ENCODE measurements at places on chromosomes 16 and 17.

GRCh38 chr16:3992297-3993051, 112.0 kb upstream of the CREBBP start:
- DNase-seq = no peak

GRCh38 chr17:45146592-45146889, 1.7 kb upstream of the HEXIM1 start:
- DNase-seq = no peak

GRCh38 chr16:73614131-73614530, 566.2 kb upstream of the ZFHX3 start:
- no peak for DNase-seq

- no peak for DNase-seq
These were observed 21.0 kb downstream of the C16orf90 start for GRCh38 chr16:3474136-3474779.

GRCh38 chr17:49729069-49729468, 21.3 kb upstream of the SLC35B1 start:
- no peak for DNase-seq

DNA sequence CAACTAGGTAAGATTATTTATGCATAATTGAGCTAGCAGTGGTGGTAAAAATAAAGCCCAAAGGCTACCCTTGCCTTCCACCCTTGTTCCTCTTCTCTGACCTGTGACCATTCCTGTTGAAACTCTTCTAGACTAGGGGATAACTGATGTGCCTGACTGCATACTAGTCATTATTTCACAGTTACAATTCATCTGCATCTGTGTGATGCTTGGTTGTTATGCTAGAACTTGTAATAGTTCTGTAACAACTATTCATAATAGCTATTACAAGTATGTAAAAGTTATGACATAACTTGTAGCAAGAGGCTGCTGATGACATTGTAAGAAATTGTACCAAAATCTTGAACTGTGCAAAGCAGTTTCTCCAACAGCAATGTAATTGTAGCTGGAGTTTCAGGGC, 2.4 kb upstream of the VAC14 start:
- DNase-seq = no peak

GRCh38 chr17:46822388-46822921, 4.0 kb upstream of the WNT3 start:
- peak; percentile 32 for DNase-seq

DNA sequence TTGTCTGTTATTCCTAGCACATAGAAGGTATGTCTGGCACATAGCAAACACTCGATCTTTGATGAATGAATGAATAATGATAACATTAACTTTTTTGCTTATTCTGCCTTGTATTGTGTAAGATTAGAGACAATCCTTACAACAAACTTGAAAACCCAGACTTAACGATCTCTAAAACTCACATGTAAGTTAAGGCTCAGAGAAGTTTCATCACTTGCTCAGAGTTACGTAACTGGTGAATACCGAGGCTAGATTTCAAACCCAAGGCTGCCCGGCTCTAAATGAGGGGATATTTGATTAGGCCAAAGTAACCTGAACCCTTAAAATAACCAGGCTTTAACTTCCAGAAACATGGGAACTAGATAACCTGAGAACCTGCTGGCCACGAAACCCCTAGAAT, 22.3 kb downstream of the CAPNS2 start:
- no peak for DNase-seq

DNA sequence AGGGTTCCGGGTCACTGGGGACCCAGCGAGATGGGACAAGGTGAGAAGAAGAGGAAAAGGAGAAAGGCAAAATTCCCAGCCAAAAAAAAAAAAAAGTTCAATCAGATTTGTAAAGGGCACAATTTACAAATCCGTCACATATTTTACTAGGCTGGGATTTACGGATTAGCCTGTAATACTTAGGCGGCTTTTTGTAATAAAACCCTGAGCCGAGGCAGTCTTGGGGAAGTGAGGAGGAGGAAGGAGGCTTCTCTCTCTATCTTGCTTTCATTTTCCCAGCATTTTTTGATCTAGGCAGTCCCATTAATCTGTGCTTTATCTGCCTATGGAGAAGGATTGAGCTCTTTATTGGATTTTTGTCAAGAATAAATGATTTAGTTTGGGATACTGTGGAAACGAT, 130.6 kb upstream of the SDK2 start:
- no peak for DNase-seq

GRCh38 chr17:37813751-37814150, 68.9 kb upstream of the HNF1B start:
- no peak for DNase-seq

GRCh38 chr17:5832886-5833285, 237.3 kb upstream of the WSCD1 start:
- no peak for DNase-seq

DNA sequence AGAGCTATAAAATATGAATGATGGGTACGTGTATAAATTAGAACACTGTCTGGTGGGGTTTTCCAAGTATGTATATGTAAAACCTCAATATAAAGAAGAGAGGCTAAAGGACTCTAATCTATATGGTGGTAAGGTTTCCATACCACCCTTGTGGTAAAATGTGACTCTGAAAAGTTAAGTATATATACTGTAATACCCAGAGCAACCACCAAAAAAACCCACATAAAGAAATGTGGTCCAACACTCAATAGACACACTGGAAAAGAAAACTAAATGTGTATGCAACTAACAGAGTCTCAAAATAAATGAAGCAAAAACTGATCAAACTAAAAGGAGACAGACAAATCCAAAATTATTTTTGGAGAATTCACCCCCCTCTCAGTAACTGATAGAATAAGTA, 72.2 kb downstream of the XPO6 start:
- no peak for DNase-seq

DNA sequence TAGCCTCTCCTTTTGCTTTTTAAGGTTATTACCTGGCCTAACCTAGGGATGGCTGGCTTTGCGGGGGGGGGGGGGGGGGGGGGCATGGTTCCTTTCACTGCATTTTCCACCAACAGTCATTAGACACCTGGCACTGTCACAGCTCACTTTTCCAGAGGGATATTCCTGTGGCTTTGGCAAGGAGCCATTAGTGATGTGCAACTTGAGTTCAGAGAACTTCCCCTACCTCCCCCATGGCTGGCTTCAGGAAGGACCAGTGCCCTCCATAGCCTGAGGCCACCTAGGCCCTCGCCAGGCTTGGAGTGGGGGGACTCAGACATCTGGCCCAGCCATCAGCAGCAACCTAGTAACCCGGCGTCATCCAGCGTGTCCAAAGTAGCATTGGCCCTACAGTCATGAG, 234.6 kb downstream of the CPPED1 start:
- DNase-seq = no peak

- DNase-seq = peak; percentile 24
These were observed 15.0 kb upstream of the RGS9 start for GRCh38 chr17:65121916-65122806.

- DNase-seq = no peak
These were observed 63.5 kb downstream of the PCTP start for GRCh38 chr17:55814377-55814776.

- no peak for DNase-seq
These were observed 49.7 kb upstream of the WSCD1 start for GRCh38 chr17:6020376-6021010.

- DNase-seq = no peak
These were observed 182 bp downstream of the RPL26 start for GRCh38 chr17:8382880-8383142.

GRCh38 chr17:58614859-58615459, 76.9 kb downstream of the TEX14 start:
- DNase-seq = no peak

DNA sequence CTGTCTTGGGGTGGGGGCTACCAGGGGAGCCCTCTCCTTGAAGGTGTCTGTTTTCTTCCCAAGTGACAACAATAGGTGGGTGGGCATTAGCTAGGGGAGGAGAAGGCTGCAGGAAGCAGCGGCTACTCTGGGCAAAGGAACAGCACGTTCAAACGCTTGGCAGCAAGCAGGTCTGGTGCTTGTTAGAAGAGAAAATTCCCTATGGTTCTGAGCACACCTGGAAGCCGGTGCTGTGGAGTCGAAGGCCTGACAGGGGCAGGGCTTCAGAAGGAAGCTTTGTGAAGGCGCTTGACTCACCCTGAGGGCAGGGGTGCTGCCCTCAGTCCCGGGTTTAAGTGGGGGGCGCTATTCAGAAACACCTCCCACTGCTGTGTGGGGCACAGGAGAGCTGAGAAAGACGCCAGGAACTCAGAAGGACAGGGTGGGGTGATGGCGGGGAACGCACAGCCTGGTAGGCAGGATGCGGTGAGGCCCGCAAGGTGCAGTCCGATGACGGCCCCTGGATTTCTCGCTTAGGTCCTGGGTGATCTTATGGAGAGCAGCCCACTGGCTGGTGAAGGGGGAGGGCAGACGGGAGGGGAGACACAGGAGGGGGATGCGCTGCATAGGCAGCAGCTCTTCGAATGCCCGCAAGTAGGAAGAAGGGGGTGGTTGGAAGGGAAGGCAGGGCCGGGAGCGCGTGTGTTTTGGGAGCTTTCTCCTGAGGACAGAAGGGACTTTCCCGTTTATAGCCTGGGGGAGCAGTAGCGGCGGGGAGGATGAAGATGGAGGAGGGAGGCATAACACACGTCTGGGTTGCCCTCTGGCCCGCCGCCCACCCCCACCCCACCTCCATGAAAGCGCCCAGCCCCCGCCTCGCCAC, 3.2 kb downstream of the GJD3 start:
- DNase-seq = no peak

DNA sequence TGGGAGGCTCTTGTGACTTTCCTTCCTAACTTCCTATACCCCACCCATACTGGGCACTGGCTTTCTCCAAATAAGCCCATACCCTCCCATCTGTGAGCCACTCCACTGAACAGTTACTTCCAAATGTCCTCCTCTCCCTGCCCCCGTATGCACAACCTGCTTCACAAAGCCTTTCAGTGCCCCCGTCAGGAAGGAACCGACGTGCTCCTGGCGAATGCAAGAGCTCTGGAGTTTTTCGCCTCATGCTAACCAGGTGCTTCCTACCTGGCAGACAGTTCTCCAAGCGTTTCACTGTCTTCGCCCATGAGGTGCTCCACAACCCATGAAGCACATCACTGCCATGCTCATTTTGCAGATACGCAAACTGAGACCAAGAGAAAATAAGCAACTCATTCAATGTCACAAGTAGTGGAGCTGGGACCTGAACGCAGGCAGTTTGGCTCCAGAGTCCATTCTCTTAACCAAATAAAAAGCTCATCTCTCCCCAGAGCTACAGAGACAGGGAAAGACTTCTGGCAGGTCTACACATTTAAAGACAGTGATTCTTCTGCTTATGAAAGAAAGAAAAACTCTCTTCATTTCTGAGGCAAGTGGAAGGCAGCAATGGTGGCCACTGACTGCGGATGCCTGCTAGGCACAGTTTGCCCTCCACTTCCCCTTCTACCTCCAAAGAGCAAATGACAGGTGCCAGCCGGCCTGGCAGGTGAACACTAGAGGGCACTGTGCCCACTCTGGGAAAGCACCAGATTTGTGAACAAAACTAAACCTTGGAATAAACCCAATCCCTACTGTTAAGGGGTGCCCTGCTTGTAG, 23.8 kb downstream of the SPHK1 start:
- peak; percentile 69 for DNase-seq

DNA sequence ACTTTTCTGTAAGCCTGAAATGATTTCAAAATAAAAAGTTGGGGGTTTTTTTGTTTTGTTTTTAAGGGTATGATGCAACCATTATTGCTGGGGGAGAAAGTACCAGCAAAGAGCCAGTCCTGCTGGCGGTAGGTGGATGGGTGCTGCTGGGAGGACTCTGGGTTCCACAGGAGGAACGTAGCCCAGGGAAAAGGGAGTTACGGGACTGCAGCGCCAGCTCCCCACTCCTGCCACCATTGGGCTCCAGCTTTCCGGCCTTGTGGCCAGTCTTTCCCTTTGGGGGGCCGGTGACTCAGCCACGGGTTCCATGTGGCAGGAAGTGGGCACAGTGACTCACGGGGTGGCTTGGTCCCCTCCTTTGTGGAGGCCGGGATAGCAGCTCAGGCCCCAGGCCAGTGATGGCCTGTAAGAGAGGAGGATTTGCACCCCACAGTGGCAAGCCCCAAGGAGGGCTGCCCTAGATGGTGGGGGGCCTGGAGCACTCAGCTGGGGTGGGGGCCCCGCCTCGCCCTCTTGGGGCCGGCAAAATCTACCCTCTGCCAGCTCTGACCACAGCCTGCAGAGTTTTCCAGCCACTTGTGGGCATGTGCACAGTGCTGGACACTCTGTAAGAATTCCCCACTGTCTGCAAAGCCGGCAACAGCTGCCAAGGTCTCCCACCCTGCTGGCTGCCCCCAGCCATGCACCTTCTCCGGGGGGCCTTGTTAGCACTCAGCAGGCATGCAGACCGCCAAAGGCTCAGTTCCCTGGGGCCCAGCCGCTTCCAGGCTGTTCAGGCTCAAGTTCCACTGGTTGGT, 30.4 kb downstream of the SOCS3 start:
- no peak for DNase-seq

- no peak for DNase-seq
These were observed 2.7 kb downstream of the CBX4 start for GRCh38 chr17:79836510-79836971.

GRCh38 chr17:12229335-12229734, 208.7 kb downstream of the MAP2K4 start:
- DNase-seq = no peak

- DNase-seq = no peak
These were observed 29.1 kb downstream of the RPTOR start for GRCh38 chr17:80573701-80574100.

- DNase-seq = no peak
These were observed 210.3 kb downstream of the SNX29 start for GRCh38 chr16:12186774-12187335.

DNA sequence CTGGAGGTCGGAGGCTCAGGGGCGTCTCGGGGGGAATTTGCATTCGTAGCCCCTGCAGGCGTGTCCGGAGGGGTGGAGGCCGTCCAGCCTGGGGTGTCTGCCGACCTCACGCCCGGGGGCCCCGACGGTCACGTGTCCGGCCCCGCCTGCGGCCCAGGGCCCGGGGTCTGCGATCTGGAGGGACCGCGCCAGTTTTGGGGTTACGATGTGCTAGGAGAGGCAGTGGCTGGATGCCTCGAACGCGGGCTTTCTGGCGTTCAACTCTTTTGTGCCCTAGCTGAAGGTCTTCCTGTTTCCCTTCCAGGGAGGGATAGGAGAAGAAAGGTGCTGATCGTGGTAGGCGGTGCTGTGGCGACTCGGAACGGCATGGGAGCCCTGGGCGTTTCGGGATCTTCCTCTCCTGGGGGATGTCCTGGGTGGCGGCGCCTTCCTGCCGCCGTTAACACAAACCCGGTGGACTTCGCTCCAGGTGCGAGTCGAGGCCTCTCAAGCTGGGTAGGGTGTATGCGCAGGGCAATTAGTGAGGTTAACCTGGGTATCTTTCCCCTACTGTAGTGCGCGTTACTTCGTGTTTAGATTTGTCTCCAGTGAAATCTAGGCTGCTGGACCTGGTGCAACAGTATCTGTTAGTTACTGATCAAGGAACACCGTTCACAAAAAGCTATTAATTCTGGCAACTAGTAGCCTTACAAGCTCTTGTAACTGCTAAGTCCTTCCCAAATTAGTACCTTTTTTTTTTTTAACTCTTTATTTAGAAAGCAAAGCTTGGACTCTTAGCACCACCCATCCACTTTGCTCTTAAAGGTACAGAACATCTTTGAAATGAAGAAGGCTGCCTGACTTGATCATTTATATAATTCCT, 1.3 kb downstream of the AKAP1 start:
- peak; percentile 12 for DNase-seq

GRCh38 chr17:29394761-29395160, 4.6 kb downstream of the TAOK1 start:
- no peak for DNase-seq
